ENCODE measurements at places on chromosomes 12 and 14.

DNA sequence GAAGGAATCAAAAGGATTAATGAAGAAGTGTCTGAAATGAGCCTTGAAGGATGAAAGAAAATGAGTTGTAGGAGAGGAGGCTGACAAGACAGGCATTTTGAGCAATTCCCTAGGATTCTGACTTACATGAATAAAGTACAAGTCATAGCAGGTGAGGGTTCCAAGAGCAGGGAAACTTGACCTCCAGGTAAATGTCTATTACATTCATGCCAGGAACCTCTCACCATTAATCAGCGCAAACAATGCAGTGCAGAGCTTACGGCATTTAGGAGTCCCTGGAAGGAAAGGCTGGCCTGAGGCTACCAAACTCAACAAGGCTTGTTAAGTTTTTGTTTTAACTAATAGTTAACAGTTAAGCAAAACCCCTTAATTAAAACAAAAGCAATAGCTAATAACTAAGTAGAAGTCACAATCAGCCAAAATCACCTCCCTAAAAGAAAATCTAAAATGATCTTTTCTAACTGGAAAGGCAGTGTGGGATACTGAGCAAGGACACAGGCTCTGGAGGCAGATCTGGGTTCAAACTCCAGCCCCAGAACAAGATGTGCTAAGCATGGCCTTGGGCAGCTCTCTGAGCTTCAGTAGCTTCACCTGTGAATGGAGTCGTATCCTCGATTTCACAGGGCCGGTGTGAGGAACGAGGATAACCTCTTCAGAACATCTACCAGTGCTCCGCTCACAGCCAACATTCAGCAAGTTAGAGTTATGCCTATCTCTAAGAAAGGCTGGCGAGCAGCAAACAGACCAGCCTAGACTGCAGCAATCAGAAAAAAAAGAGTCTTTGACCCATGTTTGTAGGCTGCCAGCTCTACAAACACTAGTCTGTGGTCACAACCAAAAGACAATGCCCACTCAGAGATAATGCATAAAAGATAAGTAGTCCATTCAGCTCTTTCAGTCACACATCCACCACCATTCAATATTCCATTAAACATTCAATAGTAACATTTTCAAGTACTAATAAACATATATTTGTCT lies 16.9 kb downstream of the PPTC7 start:
- DNase-seq: no peak

DNA sequence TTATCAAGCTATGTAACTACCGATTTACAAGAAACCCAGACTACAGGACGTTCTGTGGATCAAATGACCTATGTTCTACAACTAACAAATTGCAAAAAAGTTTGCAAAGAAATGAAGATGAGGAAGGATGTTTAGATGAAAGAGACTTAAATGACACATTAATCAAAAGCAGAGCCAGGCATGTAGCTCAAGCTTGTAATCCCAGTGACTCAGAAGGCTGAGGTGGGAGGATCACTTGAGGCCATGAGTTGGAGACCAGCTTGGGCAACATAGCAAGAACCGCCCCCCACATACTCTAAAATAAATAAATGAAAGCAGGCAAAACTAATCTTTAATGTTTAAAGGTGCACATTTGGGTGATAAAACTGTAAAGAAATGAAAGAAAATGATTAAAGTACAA lies 331.9 kb downstream of the BTG1 start:
- peak; percentile 61 for DNase-seq

- peak; percentile 3 for DNase-seq
Observed at GRCh38 chr12:11621797-11622423, 27.6 kb upstream of the ETV6 start.

GRCh38 chr12:122943196-122943595 lies 23.1 kb downstream of the ABCB9 start:
- DNase-seq: peak; percentile 13

GRCh38 chr12:11412731-11413130 lies 17.4 kb upstream of the PRB2 start:
- no peak for DNase-seq

DNA sequence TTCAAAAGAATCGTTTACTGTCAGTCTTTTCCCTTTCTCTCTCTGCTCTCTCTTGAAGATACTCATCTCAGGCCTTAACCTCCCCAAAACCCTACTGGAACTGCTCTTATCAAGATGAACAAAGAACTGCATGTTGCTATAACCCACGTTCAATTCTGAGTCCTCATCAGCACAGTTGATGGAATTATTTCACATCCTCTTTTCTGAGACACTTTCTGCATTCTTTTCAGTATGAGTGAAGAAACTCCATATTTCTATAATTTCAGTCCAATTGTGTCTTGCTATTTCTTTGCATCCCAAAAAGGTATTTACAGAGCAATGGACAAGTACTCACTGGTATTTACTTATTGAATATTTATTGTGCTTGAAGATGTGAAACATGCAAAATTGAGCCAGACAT lies 160.1 kb upstream of the CPNE8 start:
- no peak for DNase-seq

DNA sequence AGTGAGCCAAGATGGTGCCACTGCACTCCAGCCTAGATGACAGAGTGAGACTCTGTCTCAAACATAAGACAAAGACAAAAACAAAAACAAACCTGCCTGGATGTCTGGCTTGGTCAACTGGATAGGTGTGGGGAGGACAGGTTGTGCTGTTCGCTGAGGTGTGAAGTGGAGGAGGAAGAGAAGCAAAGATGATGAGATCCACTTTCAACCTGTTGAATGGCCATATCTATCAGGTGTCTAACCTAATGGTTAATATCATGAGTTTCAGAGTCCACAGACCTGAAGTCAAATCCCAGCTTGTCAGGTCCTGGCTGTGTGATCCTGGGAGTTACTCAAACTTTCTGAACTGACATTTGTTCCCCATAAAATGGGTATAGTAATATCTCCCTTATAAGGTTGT lies 9.7 kb upstream of the CCDC177 start:
- DNase-seq: no peak

DNA sequence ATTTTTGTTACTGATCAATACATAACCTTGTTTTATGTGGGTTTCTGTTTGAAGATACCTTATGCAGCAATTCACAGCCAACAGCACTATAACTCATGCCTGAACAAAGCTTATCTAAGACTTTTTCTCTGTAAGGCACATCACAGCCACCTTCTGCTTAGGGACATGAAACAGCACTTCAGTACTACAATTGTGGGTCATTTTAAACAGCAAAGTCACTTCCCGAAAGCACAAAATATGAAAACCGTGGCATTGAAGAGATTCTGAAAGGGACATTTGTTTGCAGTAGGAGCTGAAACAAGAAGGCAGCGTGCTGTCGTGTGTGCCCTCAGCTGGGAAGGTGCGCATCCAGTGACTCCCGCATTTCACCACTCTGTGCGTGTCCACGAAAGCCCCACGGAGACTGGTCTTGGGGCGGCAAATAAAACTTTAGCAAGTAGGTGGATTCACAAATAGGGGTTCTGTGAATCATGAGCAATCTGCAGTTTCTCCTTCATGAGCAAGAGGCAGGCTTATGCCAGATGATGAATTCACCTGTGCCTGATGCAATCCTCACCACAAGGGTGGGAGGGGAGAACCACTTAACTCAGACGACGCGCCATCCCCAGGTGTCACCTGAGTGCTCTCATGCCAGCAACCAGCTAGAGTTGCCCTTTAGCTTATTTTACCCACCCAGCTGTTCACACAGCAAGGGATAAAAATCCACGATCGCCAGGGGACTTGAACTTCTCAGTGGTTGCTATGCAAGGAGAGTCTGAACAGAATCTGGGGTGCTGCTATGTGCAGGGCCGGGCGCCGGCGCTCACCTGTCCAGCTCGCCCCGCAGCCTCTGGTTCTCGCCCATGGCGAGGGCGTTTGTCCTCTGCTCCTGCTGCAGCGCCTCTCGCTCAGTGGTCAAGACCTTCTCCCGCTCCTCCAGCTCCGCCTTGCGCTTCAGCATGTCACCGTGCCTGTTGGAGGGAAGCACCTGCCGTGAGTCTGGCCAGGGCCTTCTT lies 54.9 kb upstream of the GPR68 start:
- no peak for DNase-seq

GRCh38 chr12:47121146-47121545 lies 41.4 kb upstream of the AMIGO2 start:
- peak; percentile 57 for DNase-seq

- DNase-seq: no peak
Observed at GRCh38 chr14:91329486-91330014, 85.0 kb upstream of the GPR68 start.

DNA sequence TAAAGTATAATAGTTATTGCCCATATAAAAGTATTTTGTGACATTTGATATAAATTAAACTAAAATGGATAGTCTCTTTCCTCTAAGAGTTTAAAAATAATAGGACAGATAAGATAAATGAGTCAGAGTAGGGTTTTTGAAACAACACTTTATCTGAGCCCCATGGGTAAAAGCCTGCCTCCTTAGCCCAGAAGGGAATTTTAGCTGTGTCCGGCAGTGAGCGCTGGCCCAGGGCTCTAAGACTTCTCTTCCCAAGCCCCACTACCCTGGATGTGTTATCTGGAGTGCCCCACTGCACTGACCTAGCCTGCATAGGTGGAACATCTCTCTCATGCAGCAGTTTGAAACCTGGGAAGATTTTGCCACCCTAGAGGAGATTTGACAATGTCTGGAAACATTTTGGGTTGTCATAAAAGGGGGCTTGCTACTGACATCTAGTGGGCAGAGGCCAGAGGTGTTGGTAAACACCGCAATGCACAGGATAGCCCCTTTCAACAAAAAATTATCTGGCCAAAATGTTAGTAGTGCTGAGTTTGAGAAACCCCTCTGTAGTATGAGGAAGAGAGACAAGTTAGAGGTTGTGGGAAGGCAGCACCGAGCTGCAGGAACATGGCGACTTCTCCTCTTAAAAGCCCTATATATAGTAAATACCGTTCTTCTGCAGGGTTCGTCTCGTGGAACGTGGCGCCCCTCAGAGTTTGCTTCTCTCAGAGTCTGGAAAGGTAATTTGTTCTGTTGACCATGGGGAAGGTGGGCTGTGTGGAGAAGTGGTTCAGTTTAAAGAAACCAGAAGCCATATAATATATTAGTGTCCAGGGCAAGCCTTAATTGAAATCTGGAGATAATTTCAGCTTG lies 29.3 kb upstream of the ATF1 start:
- DNase-seq: peak; percentile 56

- peak; percentile 52 for DNase-seq
Observed at GRCh38 chr12:124664395-124665111, 97.1 kb upstream of the NCOR2 start.

GRCh38 chr12:2609020-2609419 lies 185.8 kb upstream of the FKBP4 start:
- no peak for DNase-seq

DNA sequence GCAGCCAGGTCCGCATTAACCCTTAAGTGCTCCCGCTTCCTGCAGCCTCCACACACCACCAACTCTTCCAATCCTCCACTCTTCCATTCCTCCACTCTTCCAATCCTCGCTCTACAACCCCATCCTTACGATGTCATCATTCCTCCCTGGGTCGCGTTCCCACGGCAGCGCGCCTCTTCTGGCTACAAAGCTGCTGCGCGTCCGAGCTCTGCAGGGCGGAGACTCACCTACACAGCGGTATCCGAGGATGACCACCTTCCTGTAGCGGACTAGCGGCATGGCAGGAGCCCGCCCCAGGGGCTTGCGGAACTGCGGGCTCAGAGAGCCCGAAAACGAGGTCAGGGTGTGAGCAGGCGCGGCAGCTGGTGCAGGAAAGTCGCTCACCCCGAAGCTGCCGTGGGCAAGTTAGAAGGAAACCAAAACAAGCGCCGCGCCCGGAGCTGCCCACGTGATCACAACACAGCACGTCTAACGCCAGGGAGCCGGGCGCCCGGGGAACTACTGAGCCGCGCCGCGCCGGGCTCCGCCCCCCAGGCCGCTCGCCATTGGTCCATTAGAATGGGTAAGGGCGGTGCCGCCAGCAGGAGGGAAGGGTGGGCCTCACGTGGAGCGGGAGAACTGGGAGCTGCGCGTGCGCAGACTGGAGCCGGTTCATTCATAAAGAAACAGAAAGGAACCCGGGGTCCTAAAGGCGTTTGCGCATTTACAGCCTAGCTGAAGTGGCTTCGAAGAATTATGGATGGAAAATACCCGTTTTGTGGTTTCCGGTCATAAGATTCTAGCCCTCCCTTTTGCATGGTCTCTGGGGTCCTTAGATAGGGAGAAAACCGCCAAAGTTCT lies at the start of gene RHEBL1:
RHEBL1 (minus strand) TSS at position 473 of the 840 bp plus-strand sequence; CDS start at position 279, 194 bp downstream.
- peak; percentile 99 for DNase-seq

DNA sequence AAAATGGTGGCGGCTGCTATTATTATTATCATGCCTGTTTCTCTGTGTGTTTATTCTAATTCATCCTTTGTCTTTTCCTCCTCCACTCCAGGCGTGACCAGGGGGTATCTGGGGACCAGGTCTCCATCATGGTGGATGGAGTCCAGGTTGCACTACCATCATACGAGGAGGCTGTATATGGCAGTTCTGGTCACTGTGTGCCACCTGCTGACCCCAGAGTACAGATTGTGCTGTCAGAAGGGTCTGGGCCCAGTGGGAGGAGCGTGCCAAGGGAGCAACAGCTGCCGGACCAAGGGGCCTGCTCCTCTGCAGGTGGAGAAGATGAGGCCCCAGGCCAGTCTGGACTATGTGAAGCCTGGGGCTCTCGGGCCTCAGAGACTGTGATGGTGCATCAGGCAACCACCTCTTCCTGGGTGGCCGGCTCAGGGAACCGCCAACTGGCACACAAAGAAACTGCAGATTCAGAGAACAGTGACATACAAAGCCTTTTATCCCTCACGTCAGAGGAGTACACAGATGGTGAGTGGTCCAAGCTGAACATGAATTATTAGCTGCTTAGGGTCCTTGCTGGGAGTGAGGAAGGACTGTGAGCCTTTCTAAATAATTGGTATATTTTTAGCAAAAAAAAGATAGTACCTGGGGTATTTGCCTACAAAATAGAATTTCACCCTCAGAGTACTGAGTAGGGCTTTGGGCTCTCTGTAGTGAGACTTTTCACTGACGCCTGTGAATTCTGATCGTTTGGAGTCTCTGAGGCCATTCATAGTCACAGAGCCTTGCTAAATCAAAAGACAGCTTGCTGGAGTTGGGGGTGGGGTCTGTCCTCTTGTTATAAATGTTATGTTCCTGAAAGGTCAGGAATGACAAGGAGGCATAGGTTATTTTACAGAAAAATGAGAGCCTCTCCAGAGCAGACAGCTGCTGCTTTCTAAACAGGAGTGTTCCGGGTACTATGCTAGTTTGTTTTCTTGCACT lies 58.1 kb upstream of the SRSF5 start:
- peak; percentile 23 for DNase-seq

DNA sequence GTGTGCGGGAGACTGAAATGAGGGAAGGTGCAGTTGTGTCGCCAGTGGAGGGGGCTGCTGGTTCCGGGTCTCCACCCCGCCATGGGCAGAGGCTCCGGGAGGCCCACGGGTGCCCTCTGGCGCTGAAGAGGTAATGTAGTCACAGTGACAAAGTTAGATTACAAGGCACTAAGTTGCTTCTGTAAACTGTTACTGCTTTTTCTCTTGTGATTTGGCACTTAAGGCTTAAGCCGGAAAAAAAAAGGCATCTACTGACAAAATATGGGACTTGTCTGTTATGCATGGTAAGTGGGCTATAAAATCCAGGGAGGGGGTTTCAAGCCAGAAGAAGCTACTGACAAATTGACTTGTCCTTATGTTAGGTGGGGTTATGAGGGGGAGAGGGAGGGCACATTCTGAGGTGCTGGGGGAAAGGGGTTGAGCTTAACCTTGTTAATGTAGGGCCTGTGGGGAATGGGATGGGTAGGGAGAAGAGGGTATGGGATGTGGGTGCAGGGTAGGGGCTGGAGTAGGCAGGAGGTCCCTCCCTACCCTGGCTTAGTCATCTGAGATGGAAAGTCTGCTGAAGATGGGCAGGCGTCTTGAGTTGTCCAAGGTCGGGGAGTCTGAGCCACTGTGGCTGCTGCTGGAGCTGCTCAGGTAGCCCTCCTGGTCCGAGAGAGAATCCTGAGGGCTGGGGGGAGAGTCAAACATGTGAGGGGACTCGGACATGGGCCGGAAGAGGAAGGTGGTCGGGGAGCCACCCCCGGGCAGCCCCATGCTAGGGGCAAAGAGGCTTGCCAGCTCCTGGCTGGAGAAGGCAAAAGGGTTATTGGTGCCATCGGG lies 3.7 kb downstream of the ZFP36L1 start:
- DNase-seq: peak; percentile 88
